ENCODE measurements at places on chromosomes 3 and 15.

DNA sequence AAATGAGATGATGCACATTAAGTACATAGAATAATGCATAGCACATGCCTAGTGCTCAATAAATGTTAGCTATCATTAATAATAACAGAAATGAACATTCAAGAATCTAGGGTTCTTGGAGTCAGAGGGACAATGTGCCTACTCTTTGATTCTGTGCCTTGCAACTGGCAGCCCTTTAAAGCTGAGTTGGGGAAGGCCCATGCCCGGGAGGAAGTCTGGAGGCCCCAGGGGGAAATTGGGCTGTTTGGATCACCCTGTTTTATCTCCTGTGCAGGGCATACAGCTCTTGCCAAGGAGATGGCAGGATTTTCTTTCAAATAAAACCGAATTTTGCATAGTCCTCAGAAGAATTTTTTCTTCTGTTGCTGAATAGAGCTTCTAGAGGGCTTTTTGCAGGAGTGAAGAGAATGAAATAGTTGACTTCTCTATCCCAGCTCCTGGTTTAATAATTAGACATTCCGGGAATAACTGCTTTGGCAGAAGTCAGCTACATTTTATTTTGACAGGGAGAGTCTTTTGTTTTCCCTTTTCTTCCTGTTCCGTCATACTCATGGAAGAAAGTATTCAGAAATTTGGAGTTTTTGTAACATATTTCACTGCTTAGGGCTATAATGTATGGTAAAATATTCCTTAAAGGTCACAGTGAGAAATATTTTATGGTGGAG is 18.0 kb upstream of the KCNAB1 start:
- DNase-seq: no peak

DNA sequence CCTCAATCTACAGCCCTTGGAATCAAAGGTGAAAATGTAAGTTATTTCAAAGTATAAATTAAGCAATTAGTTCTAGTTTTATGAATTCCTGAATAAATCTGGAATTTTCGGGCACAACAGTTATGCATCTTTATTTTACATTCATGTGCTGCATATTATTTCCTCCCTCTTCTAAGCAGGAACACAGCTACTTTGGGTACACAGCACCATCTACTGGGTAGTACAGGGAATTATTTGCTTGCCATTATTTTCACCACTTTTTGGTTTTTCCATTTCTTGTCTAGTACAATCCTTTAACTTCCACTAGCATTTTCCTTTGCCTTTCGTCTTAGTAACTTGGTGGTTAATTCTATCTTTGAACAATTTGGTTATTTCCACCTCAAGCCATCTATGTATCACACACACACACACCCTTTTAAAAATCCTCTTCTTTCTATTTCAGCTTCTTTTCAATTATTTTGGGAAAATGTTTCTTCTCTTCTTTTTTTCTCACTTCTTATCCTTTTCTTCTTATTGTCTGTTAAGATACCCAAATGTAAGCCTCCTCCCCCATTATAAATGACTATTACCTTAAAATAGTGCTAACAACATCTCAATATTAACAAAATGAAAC is 451.0 kb downstream of the MFSD1 start:
- no peak for DNase-seq

- no peak for DNase-seq
Measured at GRCh38 chr3:194280777-194281176, 70.4 kb downstream of the CPN2 start.

- DNase-seq: peak; percentile 52
Measured at GRCh38 chr15:50764461-50765194, 878 bp downstream of the SPPL2A start.

DNA sequence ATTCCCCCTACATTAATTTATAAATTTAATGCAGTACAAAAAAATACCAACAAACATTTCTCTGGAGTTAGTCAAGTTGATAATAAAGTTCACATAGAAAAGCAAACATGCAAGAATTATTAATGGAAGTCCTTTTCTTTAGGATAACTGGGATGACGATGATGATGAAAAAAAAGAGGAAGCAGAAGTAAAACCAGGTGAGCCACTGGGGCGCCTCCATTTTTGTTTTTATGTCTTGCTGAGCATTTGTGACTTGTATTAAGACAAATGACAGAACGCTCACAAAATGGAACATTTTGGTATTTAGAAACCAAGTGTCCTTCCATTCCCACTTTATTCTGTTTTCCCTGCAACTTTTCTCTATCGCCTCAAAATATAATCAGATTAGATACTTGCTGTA is 13.8 kb downstream of the EIF3J start:
- no peak for DNase-seq

- DNase-seq: no peak
Measured at GRCh38 chr3:56933803-56934202, 126.7 kb upstream of the SPATA12 start.

Measured in thymus (tissue), 14 donors.